Memory B cell (primary cell): ENCODE measurements at places on chromosomes 13 and 19.
A peak's percentile ranks its signal among the peaks of the same experiment; 100 is the strongest.

DNA sequence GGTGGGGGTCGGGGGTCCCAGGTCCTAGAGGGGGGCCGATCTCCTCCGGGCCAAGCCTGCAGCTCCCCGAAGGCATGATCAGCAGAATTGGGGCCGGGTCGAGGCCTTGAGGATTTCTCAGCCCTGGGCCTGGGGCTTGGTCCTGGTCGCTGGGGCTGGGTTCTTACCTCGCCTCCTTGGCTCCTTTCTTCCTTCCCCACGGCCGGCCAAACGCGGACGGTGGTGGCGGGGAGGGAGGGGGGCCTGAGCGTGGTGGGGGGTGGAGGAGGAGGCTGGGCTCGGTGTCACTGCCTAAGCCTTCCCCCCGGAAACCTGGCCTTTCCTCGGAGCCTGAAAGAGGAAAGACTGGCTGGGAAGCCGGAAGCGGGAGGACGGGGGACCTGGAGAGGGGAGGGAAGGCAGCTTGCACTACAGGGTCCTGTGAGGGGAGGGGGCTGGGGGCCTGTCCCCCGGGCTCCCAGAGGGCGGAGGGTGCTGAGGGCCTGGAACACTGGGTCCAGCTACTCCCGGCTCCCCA lies at the start of gene ZNF579:
ZNF579 (minus strand) TSS at position 221 of the 517 bp plus-strand sequence. CDS start 1,209 bp downstream, outside the sequence.
- DNase-seq: peak; percentile 52

- no peak for DNase-seq
Observed at GRCh38 chr13:108974686-108975085, 345.3 kb downstream of the MYO16 start.

- no peak for DNase-seq
Observed at GRCh38 chr19:13705201-13705600, 59.1 kb upstream of the MRI1 start.

GRCh38 chr19:49468746-49469447 lies 5.1 kb upstream of the FLT3LG start:
- peak; percentile 80 for DNase-seq

DNA sequence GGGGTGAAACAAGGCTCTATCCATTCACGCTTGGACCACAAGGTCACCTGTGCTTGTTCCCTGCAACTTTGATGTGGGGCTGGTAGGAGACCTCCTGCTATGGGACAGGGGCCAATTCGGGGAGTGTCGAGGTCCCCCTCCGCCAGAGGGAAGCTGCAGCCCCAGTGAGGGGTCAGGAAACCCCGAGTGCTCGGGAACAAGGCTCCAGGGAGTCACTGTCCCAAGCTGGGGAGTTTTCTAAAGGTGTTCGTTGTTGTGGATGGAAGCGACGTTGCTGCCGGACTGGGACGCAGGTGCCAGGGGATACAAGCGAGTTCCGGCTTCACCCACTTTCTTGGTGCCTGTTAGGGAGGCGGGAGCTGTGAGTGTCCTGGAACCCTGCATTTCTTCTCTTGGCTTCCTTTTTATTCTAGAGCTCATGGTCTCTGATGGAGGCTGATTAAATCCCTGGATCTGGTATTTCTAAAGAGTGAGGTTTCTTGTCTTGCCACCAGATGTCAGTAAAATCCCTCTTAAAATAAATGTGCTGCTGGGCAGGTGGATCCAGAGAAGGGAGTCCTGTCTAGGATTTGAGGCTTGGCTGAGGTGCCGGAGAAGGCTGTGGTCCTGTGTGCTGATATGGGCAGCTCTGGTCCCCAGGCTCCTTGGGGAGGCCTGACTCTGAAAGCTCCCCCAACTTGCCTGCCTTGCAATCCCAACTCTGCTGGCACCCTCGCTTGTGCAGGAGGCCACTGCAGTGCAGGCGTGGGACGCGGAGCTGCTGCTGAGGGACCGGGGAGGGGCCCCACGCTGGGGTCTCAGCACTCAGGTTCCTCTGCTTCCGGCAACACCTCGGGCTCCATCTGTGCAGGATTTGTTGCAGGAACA lies 153.9 kb downstream of the TEX29 start:
- no peak for DNase-seq

DNA sequence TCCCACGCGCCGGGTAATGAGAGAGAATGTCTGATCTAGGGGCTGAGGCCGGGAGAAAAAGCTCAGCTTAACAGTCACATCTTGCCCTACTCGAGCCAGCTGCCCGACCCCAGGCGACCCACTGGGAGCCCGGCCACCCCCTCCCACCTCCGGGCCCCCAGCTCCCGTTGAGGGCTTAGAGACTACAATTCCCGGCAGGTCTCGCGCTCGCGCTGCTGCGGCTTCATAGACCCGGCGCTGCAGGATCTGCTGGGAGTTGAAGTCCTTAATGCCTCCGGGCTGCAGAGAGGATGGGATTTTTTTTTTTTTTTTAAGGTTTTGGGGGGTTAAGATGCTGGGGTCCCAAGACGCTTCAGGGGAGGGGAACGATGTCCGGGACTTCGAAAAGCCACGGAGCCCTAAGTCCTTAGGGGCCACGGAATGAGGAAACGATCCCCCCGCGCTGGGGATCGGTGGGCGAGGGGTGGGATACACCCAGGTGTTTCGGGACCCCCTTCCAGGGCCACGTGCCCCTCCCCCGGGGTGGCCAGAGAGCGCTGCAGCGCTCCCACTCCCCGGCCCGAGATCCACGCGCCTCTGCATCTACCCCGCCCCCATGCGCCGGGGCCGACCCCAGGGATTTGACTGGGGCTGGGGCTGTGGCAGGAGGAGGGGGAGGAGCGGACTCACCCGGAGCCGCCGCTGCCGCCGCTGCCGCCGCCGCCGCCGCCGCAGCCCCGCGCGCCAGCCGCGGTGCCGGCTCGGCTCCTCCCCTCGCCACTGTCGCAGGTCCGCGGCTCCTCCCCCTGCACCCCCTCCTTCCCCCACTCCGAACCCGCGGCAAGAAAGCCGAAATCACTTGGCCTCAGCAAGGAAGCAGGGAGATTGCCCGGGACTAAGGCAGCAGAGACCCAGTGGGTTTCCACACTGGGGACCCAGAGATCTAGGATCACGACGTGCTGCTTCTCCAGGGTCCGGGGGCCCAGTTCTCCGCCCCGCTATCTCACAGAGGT lies at the start of gene SYT3:
SYT3 (minus strand) TSS at position 761 of the 992 bp plus-strand sequence. CDS start 2,470 bp downstream, outside the sequence.
- no peak for DNase-seq

DNA sequence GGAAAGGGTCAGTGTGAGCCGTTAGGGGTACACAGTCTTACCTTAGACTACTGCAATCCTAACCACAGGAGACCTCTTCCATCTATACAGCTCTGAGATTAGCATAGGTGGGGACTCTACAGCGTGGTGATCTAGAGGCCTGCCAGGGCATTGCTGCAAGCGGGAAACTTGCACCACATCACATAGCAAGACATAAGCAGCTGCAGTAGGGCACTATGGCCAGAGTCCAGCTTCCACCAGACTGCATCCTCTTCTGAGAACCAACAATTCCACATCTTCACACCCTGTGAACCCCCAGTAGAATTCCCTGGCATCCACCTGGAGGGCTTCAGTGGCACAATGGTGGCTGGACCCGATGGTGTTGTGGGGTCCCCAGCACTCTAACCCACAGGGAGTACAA lies 1564.3 kb upstream of the PRR20A start:
- DNase-seq: no peak

DNA sequence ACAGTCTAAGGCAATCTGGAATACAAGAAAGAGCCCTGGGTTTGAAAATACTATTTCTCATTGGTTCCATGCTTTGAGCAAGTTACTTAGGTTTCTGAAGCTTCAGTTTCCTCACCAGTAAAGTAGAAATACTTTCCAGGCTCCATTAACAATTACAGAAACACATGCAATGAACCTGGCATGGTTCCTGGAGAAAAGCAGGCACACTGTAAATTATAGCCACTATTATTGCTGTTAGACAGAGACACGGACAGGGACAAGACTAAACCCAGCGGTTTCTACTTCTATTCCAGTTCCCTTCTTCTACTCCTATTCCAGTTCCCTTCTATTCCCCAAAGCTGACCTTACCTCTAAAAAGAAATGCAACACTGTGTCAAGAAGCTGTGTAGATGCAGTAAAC lies 41.2 kb downstream of the MIPEP start:
- no peak for DNase-seq

DNA sequence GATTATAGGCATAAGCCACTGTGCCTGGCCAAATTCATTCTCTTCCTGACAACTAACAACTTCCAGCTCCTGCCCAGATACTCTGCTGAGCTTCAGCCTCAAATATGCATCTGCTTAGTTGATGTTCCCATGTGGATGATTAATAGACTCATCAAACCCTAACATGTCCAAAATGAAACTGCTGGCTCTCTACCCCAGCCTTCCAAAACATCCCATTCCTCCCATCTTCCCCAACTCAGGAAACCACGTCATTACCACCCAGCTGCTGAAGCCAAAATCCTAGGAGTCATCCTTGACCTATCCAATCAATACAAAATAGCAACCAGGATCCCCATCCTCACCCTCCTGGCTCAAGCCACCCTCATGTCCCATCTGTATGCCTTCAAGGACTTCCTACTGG lies 20.9 kb downstream of the POU2F2 start:
- no peak for DNase-seq

- peak; percentile 63 for DNase-seq
Observed at GRCh38 chr19:35484252-35485036, 5.8 kb downstream of the KRTDAP start.

DNA sequence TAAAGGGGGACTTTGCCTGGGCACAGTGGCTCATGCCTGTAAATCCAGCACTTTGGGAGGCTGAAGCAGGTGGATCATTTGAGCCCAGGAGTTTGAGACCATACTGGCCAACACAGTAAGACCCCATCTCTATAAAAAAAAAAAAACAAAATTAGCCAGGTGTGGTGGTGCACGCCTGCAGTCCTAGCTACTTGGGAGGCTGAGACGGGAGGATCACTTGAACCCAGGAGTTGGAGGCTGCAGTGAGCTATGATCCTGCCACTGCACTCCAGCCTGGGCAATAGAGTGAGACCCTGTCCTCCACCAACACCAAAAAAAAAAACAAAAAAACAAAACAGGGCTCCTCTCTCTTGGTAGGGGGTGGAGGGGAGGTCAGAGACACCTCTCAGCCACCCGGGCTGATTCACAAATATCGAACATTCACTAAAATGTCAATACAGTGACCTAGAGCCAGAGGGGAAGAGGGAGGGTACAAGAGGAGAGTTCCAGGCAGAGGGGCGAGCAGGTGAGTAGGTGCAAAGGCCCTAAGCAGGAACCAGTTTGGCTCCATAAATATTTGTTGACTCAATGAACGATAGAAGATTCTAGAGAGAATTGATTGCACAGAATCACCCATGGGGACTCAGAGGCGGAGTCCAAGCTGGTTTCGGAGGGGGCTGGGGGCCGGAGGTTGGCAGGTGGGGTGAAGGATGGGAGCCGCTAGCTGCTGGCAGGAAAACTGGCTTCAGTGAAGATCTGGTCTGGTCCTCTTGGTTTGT lies 1.0 kb upstream of the CREB3L3 start:
- no peak for DNase-seq

DNA sequence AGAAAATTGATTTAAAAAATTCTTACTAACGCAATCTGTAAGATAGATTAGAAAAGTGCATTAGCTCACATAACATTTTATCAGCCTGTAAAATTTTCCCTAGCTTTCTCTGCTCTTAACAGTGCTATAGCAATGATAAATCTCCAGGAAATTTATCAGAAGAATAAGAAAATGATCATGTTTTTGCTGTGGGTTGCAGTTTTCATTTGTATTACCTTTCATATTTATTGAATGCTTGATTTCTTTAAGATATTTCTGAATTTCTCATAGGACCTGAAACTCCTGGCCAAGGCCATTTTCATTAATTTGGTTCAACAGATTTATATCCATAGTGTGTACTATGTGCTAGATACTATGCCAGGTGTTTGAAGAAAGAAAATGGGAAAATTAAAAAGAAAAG lies 130.3 kb upstream of the STARD13 start:
- DNase-seq: no peak

DNA sequence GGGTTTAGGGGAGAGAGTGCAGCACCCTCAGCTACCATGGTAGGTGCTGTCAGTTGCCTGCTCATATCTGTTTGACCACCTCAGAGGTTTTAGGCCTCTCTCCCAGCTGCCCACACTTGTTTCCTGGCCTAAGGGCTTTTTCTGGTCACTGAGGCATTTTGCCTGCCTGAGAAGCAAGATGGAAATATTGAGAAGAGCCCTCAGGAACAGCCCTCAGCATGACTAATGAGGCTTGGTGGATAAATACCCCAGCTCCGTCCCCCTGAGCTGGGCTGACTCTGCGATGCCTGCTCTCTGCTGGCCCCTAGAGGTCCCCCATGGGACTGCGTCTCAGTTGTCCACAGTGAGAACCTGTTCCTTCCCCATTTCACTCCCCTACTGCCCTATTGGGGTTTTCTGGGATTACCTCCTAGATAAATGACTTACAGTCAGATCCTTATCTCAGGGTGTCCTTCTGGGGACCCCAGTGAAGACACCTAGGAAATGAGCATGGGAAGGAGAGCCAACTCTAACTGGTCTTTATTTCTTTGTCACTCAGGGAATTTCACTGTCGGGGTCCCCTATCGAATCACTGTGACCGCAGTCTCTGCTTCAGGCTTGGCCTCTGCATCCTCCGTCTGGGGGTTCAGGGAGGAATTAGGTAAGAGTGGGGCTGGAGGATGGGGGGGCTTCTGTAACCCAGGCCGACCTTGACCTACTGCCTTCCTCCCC lies 13.3 kb downstream of the PALM3 start:
- peak; percentile 83 for DNase-seq

DNA sequence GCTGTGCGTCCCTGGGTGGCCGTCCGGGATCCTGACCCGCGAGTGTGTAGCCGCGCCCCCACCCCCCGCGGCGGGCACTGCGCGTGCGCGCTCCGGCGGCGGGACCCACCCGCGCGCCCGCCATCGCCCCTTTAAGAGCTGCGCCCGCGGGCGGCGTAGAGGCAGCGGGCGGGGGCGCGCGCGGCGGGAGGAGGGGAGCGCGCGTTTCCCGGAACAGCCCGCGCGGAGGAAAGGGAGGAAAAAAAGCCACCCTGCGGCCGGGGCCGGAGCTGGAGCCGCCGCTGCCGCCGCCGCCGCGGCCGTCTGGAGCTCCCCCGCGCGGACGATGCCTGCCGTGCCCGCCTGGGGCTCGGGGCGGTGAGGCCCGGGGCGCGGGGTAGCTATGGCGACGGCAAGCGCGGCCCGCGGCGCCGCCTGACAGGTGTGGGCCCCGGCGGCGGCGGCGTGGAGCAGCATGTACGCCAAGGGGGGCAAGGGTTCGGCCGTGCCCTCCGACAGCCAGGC lies at the start of gene SSBP4:
SSBP4 (plus strand) TSS at position 204 of the 504 bp plus-strand sequence; CDS start at position 455, 251 bp downstream.
- DNase-seq: peak; percentile 76

DNA sequence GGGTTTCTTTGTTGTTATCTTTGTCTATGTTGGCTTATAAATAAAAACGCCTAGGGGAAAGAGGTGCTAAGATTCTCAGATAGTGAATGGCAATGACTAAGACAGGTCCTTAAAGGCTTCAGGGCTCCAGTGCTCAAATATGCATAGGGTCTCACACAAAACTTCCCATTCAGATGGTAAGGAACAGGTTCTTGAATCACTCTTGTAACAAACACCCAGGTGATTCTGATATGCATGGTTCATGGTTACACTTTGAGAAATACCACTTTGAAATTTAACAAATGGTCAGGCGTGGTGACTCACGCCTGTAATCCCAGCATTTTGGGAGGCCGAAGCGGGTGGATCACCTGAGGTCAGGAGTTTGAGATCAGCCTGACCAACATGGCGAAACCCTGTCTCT lies 17.1 kb downstream of the NUDT15 start:
- no peak for DNase-seq
